Natural killer cell (primary cell): ENCODE measurements at places on chromosomes 7 and 10.

DNA sequence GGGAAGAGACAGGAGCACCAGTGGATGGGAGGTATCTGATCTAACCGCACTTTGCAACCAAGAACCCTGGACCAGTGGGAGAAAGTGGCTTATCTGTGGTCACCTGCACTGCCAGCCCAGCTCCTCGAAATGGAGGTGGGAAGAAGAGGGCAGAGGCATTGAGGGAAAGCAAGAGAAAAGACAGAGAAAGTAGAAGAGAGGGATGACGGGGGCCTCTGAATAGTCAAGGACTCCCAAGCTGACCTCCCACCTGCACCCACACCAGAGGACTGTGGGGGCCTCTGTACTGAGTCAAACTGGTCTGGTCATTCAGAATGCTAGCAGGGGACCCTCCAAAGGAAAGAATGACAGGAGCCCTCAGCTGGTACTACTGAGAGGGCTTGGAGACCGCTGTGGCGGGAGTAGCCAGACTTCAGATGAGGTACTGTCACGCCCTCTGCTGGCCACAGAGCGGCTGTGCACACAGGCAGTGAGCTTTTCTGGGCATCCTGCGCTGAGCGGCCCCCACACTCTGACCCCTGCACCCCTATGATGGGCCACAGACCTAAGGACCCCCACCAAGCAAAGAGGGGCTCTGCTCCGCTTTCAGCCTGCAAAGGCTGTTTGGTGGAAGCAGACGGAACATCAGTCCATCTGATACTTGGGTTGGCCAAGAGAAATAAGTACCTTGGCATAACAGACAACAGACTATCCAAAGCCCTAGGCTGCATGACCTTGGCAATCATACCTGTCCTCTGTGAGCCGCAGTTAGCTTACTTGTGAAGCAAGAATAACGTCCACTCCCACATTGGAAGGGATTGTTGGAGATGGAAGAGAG, 112.9 kb downstream of the COL13A1 start:
- peak; percentile 68 for DNase-seq

- DNase-seq: no peak
Measured at GRCh38 chr7:22127835-22128527, 182.3 kb upstream of the CDCA7L start.

- peak; percentile 33 for DNase-seq
Measured at GRCh38 chr7:137606061-137606674, 240.6 kb downstream of the DGKI start.

GRCh38 chr10:121323443-121323842, 274.8 kb downstream of the FGFR2 start:
- DNase-seq: no peak

DNA sequence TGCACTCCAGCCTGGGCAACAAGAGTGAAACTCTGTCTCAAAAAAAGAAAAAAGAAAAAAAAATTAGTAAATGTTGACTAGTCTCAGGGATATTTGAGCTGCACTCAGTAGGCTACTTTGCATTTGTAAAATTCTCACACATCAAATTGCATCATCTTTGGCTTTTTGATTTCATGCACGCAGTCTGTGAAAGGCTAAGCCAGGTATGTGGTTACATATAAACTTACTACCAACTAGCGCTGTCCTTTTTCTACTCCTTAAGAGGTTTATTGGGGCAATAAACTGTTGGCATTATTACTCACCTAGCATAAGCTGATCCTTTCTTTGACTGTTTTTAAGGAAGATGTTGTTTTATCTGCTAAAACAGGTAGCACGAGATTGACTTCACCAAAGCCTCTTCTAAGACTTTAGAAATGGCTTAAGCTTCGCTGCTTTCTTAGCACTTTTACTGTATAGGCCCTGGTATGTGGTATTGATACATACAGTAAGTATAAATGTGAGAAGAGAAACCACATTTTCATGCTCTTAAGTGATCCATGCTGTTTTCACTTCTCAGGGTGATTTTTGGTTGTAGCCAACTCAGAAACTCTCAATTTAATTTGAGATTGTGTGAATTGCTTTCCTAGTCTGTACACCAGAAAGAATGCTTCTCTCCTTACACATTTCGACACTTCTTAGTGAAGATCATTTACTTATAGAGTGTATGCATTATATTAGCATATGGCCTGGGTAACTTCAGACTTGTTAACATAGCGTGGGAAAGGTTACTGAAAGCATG, 323.9 kb downstream of the AUTS2 start:
- no peak for DNase-seq

DNA sequence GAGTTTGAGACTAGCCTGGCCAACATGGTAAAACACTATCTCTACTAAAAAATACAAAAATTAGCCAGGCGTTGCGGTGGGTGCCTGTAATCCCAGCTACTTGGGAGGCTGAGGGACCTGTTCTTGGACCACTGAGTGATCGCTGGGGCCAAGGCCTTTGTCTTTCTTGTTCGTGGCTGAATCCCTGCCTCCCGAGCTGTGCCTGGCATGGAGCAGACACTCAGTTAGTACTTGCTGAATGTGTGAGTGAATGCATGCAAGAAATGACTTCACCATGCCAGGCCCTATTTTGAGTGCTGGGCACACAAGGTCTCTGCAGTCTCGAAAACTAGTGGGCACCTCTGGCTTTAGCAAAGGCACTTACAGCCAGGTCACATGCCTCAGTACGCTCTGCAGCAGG, 85.1 kb downstream of the HIP1 start:
- no peak for DNase-seq

- DNase-seq: no peak
Measured at GRCh38 chr7:1843271-1843861, 173.3 kb downstream of the ELFN1 start.

DNA sequence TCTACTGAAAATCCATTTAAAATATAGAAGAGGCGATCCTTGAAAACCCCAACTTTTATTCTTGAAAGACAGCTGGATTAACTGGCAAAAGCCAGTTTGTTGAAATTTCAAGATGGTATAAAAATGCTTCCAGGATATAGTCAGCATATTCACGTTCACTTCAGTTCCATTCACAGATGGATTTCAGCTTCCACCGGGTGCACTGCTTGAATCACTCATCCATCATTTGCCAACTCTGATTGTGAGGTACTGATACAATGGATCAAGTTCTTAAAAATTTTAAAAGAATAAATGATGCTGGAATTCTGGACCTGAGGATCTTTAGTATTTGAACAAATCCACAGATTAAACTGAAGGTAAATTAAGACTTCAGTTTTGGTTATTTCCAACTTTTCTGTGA, 2.4 kb downstream of the PURB start:
- DNase-seq: no peak

GRCh38 chr10:77653210-77653609, 15.6 kb upstream of the KCNMA1 start:
- DNase-seq: no peak

- DNase-seq: no peak
Measured at GRCh38 chr10:77925410-77925794, 1.2 kb downstream of the DLG5 start.

- no peak for DNase-seq
Measured at GRCh38 chr7:82258181-82258580, 185.4 kb downstream of the CACNA2D1 start.

DNA sequence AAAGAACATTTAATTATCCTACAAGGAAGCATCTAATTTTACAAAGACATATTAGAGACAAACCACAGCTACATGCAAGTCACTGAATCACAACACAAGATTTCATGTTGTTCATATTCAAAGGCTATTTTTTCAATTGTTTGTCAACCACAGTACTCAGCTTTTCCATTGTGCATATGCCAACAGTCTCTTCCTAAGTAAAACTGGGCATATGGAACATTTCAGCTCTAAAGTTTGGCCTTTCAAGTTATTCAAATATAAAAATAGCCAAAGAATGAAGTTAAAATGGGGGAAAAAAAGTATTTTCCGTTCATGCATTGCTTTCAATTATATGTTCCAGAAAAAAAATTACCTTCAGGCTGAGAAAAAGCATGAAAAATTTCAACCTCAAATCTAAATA, 537.9 kb downstream of the PLXDC2 start:
- DNase-seq: no peak
